ENCODE measurements at places on chromosomes 16 and 17. TPM values are rescaled to one million over a fixed set of nuclear protein-coding genes. Genes with fewer than 3 reads are reported as not detected.

- DNase-seq = no peak
Measured at GRCh38 chr17:52686140-52686539, 527.6 kb upstream of the CA10 start.

GRCh38 chr16:69845181-69845580, 83.0 kb downstream of the WWP2 start:
- DNase-seq = no peak

DNA sequence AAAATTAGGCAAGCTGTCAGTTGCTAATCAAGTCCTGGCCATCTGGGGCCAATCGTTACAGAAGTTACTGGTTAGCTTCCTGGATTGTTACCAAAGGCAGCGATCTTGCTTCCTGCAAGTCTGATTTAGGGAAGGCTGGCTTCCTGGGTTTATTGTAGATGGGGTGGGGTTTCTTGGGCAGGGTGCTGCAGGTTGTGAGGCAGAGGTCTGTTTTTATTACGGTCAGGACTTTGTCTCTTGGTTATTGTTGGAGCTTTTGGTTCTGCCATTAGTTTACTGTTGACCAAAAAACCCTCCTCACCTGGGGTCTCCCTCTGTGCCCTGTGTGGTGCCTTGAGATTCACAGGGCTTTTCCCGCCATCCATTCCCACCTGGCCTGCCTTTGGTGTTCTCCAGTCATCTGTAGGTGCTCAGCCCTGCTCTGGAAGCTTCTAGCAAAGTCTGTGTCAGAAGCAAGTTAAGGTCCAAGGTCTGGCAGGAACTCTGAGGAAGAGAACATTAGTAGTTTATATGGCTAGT, 36.9 kb downstream of the SLC47A1 start:
- no peak for DNase-seq

- no peak for DNase-seq
Measured at GRCh38 chr16:60151987-60152386, 1417.9 kb upstream of the GOT2 start.

- no peak for DNase-seq
Measured at GRCh38 chr16:1712791-1713261, 6.8 kb downstream of the MAPK8IP3 start.

GNPTG gene
- 24.2 TPM for total RNA-seq

C17orf50 gene
- not detected for total RNA-seq

Data from activated CD8-positive, alpha-beta T cell treated with anti-CD3 and anti-CD28 coated beads, Interleukin-2, amount 10 ng/mL, durations not matched to agents 7 days and 5 days (primary cell).